ENCODE measurements at places on chromosomes 16 and 17.

DNA sequence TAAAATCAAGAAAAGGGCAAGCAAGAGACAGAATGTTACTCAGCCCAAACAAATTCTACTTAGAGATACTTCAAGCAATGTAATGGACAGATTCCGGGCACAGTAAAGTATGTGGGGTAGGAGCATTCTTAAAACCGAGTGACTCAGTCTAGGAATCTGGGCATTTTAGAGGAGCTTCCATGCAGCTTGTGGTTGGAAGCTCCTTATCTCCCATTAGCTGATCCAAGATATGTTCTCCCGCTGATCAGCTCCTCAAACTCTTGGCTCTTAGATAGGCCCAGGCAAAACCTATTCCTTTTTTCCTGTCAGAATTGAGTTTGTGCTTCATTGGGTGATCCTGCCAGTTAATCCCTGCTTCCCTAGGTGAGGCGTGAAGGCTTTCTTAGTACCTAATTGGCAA lies 303.3 kb downstream of the CEP112 start:
- no peak for DNase-seq

- DNase-seq = no peak
Observed at GRCh38 chr17:12320286-12320685, 299.6 kb downstream of the MAP2K4 start.

DNA sequence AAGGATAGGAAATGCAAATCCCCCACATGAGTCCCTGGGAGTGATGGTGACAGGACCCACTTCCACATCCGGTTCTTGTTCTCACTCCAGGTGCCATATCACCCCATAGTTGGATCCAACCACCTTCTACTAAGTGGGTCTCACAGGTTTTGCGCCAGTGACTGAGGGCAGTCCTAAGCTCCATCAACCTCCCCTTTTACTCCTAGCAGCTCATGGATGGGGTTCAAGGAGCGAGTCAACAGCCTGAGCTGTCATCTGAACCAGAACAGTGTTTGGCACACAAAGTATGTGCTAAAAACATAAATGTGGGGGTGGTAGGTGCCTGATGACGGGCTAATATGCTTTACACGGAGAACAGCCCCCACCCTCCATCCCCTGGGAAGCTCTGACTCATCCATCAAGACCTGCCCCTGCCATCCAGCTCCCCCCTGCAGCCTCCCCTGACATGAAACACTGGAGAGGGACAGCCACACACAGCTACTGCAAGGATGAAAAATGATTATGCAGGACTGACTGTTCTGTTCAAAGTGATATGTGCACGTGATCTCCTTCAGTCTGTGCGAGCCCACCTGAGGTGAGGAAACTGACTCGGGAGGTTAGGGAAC lies 143.2 kb upstream of the CDH5 start:
- no peak for DNase-seq

DNA sequence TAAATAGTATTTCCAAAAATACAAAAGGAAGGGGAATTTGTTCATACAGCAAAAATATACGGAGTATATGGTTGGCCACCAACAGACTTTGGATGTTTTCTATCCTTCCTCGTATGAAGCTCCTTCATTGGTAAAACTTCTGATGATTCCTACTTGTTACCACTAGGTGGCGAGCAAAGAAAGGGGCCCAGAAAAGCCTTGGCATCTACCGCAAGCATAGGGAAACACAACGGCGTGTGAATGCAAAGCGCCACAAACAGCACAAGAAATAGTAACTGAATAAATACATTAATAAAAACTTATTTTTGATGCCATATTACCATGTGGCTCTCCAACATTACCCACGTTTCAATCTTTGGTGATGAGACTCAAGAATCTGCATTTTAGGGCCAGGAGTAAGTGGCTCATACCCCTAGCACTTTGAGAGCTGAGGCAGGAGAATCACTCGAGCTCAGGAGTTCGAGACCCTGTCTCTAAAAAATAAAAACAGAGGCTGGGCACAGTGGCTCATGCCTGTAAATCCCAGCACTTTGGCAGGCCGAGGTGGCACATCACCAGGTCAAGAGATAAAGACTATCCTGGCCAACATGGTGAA lies 34.5 kb downstream of the YWHAE start:
- DNase-seq = peak; percentile 36

- DNase-seq = no peak
Observed at GRCh38 chr16:65809627-65810026, 556.9 kb upstream of the CDH5 start.

- DNase-seq = no peak
Observed at GRCh38 chr16:85585711-85586110, 27.4 kb upstream of the GSE1 start.

- no peak for DNase-seq
Observed at GRCh38 chr17:60423865-60424264, 1.6 kb downstream of the CHCT1 start.

- DNase-seq = no peak
Observed at GRCh38 chr16:83475108-83475507, 332.7 kb upstream of the HSBP1 start.
